ENCODE measurements at places on chromosomes 5 and 9.

DNA sequence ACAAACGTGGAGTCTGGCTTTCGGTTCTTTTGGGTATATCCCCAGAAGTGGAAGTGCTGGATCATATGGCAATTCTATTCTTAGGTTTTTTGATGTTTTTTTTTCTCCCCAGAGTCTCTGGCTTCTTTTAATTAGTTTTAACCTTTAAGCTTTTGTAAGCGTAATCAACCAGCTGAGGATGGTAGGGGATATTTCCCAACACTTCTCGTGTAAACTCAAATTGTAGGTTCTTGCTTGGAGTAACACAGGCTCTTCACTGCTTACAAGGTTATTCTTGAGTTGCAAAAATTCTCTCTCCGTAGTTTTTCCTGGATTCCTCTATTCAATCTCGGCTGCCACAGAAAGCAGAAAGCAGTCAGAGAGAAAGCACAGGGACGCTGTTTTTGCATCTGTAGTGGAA, 11.9 kb downstream of the LAMC3 start:
- DNase-seq: no peak

GRCh38 chr9:75455444-75455921, 367.2 kb downstream of the OSTF1 start:
- DNase-seq: no peak

GRCh38 chr5:148746826-148747535, 79.4 kb upstream of the ADRB2 start:
- peak; percentile 16 for DNase-seq

DNA sequence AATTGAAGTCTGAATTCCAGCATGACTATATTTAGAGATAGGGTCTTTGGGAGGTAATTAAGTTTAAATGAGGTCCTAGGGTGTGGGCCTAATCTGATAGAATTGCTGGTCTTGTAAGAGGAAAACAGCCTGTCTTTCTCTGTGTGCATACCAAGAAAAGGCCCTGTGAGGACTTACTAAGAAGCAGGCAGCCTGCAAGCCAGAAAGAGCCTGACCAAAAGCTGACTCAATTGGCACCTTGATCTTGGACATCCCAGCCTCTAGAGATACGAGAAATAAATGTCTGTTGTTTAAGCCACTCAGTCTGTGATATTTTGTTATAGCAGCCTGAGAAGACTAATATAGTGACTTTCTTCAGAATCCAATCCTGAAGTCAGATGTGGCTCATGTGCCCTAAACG, 14.6 kb downstream of the ARL14EPL start:
- DNase-seq: no peak

DNA sequence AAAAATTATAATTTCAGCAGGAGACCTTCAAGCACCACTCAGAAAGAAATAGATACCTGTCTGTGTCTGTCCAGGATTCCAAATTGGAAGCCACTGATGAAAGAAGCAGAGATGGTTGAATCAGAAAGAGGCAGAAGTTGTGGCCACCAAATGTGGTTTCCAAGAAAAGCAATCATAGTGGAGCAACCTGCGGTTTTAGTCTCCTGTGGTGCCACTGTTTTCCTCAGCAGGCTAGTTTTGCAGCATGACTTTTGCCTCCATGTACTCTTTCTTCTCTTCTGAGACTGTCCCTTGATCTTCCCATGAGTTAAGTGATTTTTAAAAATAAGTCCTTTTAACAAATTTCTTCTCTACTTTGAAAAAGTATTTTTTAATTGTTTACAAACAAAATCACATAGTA, 535.8 kb downstream of the CYLC2 start:
- peak; percentile 54 for DNase-seq

GRCh38 chr9:88821033-88821745, 170.1 kb upstream of the S1PR3 start:
- no peak for DNase-seq

DNA sequence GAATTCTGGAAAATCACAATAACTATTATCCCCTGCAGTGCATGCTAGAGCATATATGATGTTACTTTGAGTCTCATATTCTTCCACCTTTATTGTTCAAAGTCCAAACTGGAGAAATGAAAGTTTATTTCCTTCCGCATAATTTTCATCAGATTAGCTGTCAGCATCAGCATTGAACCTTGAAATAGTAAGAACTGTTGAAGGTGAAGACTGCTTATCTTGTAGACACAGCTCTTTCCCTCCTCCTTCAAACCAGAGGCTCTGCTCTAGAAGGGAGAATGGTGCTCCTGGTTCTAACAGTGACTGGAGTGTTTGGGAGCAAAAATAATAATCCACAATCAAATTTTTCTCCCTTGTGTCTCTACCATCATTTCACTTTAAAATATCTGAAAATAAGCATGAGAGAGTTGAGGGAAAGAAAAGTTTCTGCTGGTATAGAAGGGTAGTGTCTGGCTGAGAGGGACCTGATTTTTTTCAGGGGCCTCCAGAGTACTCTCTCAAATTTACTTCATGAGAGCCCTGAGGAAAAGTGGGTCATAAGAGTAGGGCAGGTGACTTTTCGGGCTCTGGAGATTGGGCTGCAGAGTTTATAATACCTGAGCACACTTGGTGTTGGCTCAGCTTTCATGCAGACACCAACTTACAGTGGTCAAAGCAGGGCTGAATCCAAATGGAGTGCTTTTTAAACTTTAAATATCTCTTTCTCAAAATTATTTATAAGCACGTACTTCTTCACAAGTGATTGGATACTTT, 170.4 kb downstream of the ZDHHC21 start:
- no peak for DNase-seq

DNA sequence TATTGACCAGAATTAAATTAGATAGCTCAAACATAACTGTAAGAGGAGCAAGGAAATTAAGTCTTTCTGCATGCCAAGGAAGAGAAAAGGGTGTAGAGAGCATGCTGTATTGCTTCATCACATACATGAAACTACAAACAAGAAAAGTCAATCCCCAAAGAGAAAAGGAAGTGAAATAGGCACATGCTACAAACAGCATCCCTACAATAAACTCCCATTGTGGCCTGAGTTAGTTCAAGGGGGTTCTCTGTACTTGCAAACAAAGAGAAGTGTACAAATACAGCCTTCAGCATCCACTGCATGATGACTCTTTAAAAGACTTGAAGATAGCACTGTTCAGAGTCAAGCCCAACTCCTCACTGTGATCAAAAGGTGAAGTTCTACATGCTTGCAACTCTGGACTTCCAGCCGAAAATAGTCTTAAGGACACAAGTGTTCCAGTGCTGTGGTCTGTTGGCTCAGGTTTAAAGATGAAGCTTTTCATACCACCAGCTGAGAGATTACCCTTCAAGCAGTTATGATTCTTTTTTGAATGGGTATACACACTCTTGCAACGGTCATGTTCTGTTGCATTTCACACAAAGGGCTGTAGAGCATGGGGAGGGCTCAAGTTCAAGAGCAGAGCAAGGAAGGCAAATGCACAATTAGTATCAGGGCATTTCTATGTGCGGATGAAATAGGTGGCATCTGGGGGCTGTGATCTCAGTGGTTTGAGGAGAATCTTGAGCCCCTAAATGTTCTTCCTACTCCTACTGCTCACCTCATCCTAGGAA, 534.5 kb downstream of the EBF1 start:
- no peak for DNase-seq

DNA sequence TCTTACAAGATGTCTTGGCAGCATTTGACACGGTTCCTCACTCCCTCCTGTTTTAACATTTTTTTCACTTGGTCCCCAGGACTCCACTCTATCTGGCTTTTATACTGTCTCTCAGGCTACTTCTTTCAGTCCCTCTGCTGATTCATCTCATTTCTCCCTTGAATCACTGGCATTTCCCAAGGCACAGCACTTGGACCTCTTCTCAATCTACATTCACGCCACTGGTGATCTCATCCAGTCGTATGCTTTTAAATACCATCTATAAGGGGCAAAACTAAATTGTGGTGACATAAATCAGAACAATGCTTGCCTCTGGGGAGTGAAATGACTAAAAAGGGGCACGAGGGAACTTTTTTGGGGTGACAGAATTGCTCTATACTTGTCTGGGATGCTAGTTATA, 47.1 kb downstream of the MAPKAP1 start:
- no peak for DNase-seq

GRCh38 chr5:127133071-127133470, 59.8 kb upstream of the C5orf63 start:
- no peak for DNase-seq

GRCh38 chr9:109276469-109277440, 44.1 kb downstream of the EPB41L4B start:
- DNase-seq: no peak

DNA sequence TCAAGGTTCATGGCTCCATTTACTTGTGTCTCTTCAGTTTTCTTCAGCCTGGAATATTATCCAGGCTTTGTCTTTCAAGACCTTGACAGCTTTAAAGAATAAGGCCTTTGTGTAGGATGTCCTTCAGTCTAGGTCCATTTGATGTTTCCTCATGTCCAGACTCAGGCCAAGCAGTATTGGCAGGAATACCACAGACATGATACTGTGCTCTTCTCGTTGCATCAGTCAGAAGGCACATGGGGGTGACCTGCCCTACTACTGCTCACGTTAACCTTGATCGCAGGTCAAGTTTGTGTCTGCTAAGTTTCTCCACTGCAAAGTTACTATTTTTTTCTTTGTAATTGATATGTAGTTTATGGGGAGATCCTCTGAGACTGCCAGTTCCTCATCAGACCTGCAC, 88.2 kb downstream of the ERCC6L2 start:
- DNase-seq: no peak

GRCh38 chr5:143932584-143932983, 120.6 kb downstream of the HMHB1 start:
- DNase-seq: no peak

DNA sequence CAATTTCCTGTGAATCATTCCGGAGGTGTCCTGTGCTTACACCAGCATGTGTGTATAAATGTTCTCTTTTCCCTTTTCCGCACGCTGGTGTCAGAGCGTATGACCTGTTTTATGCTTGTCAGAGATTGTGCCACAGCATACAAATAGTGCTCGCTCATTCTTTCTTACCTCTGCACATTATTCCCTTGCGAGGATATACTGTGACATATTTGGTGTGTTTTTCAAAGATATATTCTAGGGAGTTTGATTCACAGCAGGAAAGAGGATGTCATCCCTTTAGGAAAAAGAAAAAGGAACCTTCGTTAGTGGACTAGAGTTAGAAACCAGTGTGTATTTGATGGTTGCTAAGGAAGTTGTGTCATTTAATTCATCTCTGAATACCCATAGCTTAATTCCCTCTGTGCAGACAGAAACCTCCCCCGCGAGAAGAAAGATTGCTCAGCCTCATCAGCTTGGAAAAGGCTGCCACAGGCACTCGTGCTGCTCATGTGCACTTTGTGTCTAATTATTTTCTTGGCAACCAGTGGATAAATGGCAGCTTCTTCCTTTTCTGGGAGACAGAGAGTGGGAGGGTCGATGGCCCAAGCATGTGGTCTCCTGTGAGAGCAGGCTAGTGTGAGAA, 14.7 kb upstream of the CCIN start:
- DNase-seq: peak; percentile 86

- no peak for DNase-seq
Measured at GRCh38 chr9:7510199-7510598, 289.4 kb downstream of the DMAC1 start.

GRCh38 chr5:103139264-103139865, 19.3 kb downstream of the PPIP5K2 start:
- DNase-seq: no peak
